Stimulated activated naive CD8-positive, alpha-beta T cell treated with anti-CD3 and anti-CD28 coated beads, Interleukin-15, Interleukin-2, amounts not matched to agents 100 U/mL and 50 U/mL, for 24 hours (primary cell): ENCODE measurements at places on chromosomes 2 and 18.

- no peak for DNase-seq
Observed at GRCh38 chr2:61549546-61549945, 11.4 kb upstream of the XPO1 start.

GRCh38 chr2:230589497-230590015 is 123.1 kb upstream of the CAB39 start:
- DNase-seq, result no peak

GRCh38 chr2:100754951-100755350 is 65.0 kb upstream of the NPAS2 start:
- DNase-seq, result no peak

DNA sequence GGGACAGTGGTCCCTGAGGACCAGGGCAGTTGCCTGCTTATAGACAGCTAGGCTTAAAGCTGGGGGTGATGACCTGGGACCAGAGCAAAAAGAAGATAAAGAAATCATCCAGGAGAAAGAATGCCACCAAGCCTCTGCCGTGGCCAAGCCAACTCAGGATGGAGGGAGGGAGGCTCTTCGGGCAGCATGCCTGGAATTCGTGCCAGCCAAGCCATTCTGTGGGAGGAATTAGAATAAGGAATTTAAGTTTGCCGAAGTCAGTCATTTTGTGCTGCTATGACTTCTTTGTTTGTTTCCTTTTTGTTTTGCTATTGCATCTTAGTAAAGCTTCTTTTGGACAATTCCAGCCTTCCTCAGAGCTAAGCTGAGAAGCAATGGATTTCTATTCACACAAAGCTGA is 124.1 kb downstream of the EN1 start:
- no peak for DNase-seq

GRCh38 chr2:86631846-86632485 is 8.3 kb upstream of the RNF103 start:
- no peak for DNase-seq

DNA sequence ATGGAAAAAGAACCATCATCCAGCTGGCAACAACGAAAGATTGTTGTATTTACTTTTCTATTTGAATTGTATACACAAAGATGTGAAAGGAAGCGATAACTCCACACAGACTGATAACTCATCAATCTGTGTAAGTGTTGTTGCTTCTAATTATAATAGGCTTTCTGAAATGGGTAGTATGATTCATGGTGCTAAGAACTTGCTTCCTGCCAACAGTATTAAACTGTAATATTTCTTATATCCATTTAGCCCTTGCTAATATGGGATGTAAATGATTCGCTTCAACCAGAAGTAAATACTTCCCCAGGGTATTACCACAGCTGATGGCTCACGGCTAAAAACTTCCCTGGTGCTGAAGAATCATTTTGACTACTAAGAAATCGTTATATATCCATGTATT is 70.2 kb downstream of the TMEM163 start:
- DNase-seq, result no peak

DNA sequence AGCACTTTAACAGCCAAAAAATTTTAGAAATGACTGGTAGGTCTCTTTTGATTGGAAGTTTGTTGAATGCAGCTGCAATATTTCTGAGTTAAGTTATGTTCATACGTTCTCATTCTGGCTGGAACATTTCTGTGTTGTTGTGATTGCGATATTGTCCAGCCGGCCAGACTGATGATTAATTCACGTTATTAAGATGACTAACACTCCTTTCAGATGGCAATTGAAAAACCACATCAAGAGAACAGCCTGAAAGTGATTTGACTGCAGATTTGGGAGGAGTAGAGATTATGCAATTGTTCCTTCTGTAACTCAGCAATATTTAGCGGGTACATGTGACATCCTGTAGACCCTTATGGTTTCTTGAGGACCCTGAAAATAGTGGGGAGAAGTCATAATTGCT is 133.7 kb downstream of the FBXO15 start:
- no peak for DNase-seq

GRCh38 chr2:85326406-85327159 is 1.2 kb downstream of the TGOLN2 start:
- peak; percentile 47 for DNase-seq

GRCh38 chr18:10400534-10401307 is 53.7 kb upstream of the APCDD1 start:
- DNase-seq, result no peak

DNA sequence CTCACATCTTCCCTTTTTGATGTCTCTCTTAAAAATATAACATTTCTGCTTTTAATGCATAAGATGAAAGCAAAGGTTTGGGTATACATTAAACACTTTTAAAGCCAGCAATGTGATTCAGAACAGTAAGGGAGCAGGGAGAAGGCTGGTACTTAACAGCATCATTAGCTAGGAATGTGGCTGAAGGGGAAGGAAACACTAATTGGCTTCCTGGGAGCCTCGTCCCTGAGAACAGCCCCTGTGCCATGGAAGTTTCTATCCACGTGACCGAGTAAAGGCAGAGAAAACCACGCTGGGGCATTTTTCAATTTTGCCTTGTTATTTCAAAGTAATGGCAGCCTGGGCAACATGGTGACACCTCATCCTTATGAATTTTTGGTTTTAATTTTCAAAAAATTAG is 109.2 kb upstream of the GPC1 start:
- no peak for DNase-seq

GRCh38 chr2:197378494-197379307 is 56.1 kb downstream of the SF3B1 start:
- DNase-seq, result peak; percentile 73

GRCh38 chr2:218224186-218224585 is 7.2 kb downstream of the ARPC2 start:
- no peak for DNase-seq

DNA sequence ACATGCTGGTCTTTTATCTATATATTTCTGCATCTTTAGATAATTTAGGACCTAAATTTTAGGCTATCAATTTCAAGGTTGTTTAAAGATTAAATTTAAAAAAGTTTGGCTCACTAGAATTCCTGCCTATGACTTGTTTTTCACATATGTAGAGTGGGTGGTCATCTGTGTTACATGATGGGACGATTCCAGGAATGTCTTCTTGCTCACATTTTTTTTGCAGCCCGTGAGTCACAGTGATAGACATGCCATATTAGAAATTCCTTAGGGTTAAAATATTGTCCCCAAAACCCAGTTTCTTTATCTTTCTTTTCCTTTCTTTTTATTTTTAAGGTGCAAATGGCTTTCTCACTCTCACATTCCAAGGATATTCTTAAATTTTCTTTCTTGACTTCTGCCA is 652.0 kb downstream of the PLCL1 start:
- DNase-seq, result no peak

DNA sequence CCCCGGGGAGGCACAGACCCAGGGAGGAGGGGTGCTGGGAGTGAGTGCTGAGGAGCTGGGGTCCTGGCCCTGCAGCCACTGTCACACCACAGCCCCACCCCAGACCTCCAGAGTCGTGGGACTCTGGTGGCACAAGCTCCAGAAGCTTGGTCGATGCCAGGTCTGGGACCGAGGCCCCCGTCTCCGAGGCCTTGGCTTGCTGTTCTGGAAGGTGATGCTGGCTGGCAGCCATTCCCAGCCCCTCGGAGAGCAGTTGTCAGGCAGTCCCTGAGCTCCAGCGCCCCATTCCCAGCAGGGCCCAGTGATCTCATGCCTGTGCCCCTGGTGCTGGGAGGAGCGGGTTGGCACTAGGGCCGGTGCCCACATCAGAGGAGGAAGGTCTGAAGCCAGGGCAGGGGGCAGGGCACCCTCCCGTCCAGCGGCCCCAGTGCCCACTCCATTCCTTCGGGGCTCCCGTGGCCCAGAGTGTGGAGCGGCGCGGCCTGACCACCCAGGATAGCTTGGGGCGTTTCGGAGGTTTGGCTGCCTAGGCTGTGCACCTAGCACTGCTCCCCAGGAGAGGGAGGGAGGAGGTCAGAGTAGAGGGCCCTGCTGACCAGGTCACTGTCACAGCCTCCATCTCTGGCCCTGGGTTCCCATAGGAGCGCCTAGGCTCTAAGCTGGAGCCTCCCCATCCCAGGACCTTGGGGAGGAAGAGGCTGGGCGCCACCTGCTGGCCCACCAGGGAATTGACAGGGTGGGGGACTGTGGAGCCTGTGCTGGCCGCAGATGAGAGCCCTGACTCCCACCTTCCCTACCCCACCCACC is 16.8 kb upstream of the ALPI start:
- peak; percentile 63 for DNase-seq

DNA sequence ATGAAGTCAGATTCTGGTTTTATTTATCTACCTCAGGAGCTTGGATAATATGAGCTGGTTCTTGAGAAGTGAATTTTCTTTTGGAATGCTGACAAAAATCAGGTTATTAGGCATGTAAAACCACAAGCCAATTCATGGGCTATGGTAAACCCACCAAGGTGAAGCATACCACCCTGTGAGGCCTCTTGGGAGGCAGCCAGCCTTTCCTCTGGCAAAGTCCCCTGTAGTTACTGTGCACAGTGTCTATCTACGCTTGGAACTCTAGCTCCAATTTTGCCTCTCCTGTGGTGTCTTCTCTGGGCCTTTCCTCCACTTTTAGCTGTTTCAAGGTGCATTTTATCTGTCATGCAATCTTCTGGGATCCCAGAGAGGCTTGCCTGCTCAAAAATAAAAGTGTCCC is 242.7 kb upstream of the ZSWIM2 start:
- DNase-seq, result no peak

DNA sequence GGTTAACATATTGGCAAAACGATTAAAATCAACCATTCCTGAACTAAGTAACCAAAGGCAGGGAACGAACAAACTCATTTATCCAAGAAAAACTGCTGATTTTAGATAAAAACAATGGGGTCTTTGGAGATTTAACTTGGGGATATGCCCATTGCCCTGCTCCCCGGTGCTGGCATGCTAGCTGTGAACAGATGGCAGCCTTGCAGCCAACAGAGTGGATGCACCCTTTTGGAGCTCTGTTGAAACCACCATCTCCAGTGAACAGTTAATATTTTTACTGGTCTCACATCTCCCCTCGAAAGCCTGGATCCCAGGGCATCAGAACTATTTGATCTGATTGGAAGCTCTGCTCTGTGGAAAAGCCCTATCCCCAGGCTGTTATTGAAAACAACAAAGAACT is 303.1 kb downstream of the TGIF1 start:
- DNase-seq, result no peak

GRCh38 chr2:177908182-177908581 is 164.4 kb downstream of the PDE11A start:
- no peak for DNase-seq

- DNase-seq, result no peak
Observed at GRCh38 chr18:37654034-37654433, 88.4 kb upstream of the CELF4 start.

DNA sequence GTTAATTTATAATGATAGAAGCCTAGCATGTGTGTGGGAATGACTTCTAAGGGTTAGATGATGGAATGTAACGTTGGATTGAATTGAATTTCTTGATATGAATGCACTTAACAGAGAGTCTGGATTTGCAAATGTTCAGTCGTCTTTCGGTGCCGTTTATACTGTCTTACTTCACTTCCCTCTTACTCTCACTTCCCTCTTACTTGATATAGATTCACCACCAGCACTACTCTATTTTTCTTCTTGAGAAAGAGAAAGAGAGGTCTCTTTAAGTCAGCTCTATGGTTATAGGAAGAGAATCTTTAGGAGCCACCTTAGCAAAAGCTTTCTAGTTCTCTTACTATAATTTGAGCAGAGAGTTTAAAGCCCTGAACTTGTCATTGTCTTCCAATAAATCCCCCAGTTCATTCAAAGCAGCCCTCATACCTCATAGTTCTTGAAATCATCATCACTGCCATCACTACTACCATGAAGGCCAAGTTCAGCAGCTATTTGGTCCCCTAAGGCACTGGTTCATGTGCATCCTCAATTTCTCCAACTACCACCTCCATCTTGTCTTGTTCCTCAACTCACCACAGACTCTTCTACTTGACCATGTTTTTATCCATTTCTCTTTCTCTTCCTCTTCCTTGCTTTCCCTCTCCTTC is 501.7 kb upstream of the TCF4 start:
- no peak for DNase-seq

DNA sequence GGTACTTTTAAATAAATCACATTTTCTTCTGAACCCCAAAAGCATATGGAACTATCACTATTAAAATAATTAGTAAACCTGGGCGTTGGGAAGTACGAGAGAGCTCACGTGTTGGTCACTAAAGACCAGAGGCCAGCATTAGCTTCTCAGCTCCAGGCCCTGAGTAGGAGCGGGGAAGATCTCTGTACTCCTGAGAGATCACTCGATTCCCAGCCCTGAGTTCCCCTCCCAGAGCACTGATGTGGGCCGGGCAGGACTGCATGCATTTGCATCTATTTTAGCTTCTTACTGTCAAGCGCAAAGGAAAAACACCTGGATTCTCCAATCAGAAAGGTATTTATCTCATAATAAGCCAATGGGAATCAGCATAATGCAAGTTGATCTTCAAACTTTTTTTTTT is 6.2 kb downstream of the PXDN start:
- DNase-seq, result no peak

GRCh38 chr2:127961729-127962128 is 66.1 kb downstream of the SAP130 start:
- DNase-seq, result no peak

GRCh38 chr2:37321029-37321682 is 3.5 kb downstream of the PRKD3 start:
- no peak for DNase-seq
